Caudate nucleus (tissue), 63 donors: ENCODE measurements at places on chromosomes 6 and 20.

DNA sequence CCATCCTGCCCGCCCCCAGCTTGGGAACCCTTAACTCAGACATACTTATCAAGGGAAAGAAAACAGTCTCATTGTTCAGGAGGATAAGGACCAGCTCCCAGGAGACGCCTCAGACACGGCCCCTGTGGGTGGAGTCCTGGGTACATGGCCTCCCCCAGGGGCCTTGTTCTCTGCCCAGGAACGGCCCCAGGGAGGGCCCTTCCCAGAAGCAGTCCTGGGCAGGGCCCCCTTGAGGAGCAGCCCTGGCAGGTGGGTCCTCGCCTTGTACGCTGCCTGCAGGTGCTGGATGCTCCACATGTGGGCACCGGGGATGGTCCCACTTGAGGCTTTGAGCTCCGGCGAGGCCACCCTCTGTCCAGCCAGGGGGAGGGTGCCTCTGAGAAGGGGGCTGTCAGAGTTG is 4.5 kb upstream of the GATA5 start:
- DNase-seq, result no peak

- DNase-seq, result no peak
These were observed 2.2 kb downstream of the CENPB start for GRCh38 chr20:3784216-3784853.

DNA sequence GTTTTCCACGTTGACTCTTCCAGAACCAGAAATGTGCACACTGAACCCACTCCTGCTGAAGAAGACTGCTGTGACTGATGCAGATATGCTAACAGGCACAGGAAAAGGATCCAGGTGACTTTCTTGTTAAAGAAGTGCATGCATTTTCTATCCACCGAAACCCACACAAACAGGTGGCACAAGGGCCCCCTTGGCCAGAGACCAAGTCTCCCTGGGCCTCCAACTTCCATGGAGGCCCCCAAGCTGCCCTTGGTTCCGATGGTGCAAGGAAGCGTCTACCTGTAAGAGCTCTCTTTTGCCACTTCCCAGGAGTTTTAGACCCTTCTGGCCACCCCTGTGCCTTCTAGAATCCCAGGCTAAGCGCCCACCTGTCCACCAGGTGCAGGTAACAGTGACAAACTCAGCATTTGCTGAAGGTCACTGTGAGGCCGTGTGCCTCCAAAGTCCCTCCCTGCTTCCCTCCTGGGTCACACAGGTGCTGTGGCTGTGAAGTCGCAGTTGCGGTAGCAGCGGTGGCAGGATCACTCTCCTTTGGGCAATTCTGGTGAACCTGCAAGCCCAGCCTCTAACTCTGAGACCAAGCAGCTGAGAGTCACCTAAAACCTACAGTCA is 134.8 kb downstream of the PXDC1 start:
- no peak for DNase-seq

DNA sequence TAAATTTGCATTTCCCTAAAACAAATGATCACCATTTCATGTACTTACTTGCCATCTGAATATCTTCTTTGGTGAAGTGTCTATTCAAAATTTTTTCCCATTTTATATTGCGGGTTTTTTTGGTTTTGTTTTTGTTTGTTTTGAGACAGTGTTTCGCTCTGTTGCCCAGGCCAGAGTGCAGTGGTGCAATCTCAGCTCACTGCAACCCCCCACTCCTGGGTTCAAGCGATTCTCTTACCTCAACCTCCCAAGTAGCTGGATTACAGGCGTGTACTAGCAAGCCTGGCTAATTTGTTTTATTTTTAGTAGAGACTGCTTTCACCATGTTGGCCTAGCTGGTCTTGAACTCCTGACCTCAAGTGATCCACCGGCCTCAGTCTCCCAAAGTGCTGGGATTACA is 9.1 kb upstream of the REPS1 start:
- no peak for DNase-seq

- no peak for DNase-seq
These were observed 179.7 kb upstream of the CDH4 start for GRCh38 chr20:61072398-61072797.

- DNase-seq, result no peak
These were observed 104.9 kb upstream of the SLC22A23 start for GRCh38 chr6:3561725-3562124.

DNA sequence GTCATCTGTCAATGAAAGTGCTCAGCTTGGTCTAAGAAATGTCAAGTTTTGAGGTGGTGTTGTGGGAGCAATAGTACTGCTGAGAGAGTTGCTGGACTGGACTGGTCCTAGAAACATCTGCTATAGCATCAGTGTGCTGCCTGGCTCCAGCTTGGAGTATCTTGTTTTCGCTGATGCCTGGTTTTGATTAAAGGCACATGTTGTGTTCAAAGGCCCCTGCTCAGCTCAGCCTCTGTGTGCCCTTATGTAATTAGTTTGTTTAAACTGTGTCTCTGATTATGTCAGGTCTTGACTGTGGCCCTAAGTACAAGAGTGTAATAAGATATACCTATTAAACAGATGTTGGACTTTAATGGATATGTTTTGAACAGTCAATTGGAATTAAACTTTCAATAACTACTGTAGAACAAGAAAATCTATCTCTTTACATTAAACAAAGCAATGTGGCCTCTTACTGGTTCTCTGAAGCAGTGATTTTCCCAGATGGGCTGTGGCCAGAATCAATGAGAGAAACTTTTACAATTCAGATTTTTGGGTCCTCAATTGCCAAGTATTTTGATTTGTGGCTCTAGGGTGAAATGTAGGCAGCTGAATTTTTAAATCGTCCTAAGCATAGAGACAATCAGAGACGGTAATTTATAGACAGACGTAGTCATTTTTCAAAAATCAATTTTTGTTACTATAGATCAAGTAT is 668.2 kb downstream of the DHX35 start:
- no peak for DNase-seq

DNA sequence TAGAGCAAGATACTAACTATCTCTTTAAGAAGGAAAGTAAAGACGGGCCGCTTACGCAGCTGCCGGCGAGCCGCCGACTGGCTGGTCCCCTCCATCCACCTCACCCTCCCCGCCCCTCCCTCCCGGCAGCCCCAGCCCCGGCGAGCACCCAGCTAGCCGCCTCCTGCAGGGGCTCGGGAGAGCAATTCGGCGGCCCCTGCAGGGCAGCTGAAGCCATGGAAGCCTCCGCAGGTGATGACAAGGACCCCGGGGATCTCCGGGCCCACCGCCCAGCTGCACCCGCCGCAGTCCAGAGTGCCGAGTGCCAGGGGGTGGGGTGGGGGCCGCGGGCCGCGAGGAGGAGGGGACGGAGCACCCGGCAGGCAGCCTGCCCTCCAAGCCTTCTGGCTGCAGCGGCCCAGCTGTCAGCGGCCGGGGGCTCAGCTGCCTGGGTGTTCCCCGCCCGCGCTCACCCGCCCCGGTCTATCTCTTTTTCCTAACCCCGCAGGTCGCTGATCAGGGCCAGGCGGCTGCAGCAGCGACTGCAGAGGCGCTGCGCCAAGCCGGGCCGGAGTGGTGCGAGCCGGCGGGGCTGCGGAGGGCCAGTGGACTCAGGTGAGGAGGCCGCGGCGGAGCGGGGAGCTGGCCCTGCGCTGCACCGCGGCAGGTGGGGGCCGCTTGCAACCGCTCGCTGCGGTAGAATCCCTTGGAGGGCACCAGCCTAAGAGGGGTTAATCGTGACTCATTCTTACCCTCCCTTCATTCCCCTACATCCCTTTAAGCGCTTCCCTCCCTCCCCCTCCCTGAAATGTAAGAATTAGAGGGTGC is at the start of gene SNPH:
TSS of gene SNPH (plus strand) at position 128 of the 807 bp plus-strand sequence. CDS start 29,946 bp downstream, outside the sequence.
- DNase-seq, result no peak

DNA sequence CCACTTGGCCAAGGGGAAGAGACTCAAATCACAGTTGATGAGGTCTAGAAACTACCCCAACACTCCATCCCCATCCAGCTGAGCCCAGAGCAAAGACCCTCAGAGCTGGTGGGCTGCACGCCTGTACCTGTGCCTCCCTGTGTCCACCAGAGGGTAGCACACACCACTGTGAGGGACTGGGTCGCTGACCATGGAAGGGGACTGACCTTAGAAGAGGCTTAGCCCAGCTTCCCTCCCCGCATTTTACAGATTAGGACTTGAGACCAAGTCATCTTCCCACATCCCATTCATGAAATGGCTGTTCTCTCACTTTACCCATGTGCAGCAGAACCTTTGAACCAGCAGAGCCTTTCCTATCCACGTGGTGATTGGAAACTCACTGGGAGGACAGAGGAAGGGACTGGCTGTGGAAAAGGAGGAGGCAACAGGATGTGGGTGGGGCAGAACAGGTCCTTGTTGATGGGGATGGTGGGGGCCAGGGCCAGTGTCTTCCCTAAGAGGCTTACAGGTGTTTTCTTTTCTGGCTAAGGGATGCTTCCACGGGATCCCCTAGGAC is 44.3 kb downstream of the CPXM1 start:
- no peak for DNase-seq

- DNase-seq, result no peak
These were observed 69.5 kb upstream of the FOXQ1 start for GRCh38 chr6:1242446-1242845.

DNA sequence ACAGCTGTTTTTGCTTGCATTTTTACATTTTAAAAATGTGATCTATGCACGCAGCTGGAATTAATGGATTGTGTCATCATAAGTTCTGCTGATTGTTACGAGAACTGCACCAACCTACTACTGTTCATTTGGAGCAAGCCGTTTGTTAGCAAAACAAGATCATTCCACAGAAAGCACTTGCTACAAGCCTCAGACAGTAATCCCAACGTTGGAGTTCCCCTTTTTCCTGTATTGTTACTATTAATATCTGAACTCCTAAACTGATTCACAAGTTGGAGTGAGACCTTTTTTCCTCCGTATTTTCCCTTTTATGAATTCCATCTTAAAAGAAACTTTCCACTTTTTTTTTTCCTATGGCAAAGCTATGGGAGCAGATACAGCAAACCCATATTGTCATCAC is 3.5 kb downstream of the TENT5A start:
- DNase-seq, result no peak

- no peak for DNase-seq
These were observed 35.4 kb downstream of the TMEM242 start for GRCh38 chr6:157287923-157288322.

GRCh38 chr6:16749516-16750485 is 11.5 kb downstream of the ATXN1 start:
- DNase-seq, result no peak

GRCh38 chr6:104601131-104601651 is 258.5 kb downstream of the HACE1 start:
- DNase-seq, result no peak

DNA sequence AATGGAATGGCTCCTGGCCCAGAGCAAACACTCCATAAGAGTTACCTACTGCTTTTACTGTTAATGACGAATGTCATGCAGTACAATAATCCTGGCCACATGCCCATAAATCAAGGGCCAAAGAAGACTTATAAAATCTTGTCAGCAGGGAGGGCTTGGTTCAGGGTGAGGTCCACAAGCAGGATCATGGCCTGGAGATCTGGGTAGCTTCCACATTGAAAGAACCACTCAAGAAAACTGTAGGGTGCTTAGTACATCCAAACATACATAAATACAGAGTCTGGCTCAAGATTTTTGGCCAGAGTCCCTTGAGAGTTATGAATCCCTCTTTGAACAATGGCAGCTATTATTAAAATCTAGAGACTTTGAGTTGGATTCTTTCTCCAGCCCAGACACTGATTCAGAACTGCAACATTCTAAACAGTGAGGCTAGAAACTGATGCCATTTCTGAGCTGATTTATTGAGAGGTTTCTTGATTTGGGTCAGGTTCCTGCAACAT is 188.7 kb downstream of the CDC5L start:
- DNase-seq, result no peak

GRCh38 chr6:112912416-112913101 is 565.4 kb downstream of the RFPL4B start:
- DNase-seq, result no peak

- no peak for DNase-seq
These were observed 20.6 kb upstream of the ARHGAP18 start for GRCh38 chr6:129730477-129731165.

GRCh38 chr6:156729248-156729647 is 47.9 kb upstream of the ARID1B start:
- no peak for DNase-seq
